AG09319 (cell line): ENCODE measurements at places on chromosomes 2 and 18.

DNA sequence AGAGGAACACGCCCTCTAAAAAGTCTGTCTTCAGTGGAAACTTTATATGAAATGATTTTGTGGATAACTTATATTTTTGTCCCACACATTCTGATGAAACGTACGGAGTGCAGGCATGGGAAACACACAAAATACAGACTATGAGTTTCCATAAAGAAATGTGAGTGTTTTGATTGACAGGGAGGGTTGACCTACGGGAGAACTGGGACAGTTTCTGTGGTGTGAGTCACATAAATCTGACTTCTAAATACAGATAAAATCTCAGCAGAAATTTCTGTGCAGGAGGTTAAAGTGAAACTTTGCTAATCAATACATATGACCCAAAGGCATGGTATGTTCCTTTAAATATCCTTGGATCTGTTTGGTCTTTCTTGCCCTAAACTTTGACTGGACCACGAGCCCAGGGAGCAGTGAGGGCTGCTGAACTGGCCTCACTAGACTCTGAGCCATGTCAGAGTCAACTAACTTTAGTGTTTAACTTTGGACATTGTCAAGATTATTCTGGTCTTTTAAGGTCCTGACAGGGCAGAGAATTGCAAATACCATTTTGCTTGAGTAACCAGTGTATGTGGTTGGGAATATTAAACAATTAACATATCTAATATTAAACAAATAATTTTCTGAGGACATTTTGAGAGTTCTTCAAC lies 206.9 kb upstream of the LYPD1 start:
- no peak for DNase-seq

GRCh38 chr18:42113529-42114191 lies 158.6 kb downstream of the PIK3C3 start:
- peak; percentile 11 for DNase-seq

- DNase-seq: no peak
These were observed 83.1 kb downstream of the NDUFA10 start for GRCh38 chr2:239942090-239942489.

DNA sequence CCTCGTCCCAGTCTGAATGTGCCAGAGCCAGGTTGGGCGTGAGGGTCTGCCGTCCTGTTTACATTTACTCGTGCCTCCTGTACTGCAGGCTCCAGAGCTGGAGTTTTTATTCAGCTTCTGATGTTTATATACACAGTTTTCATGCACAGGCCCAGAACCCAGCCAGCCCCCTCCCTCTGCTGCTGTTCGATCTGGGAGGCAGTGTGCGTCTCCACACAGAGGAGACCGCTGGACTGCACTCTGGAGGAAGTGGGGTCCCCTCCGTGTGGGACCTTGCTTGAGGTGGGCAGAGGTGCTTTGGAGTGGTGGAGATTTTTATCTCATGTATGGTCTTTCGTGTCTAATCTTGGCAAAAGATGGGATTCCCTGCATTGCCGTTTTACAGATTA lies 90.6 kb downstream of the GLI2 start:
- DNase-seq: no peak

GRCh38 chr2:16162491-16163040 lies 222.2 kb downstream of the MYCN start:
- DNase-seq: no peak

GRCh38 chr2:182913064-182913463 lies 46.6 kb upstream of the FRZB start:
- no peak for DNase-seq

GRCh38 chr2:207144173-207144785 lies 21.5 kb downstream of the KLF7 start:
- DNase-seq: no peak

GRCh38 chr2:56474412-56475158 lies 290.8 kb downstream of the CCDC85A start:
- no peak for DNase-seq

DNA sequence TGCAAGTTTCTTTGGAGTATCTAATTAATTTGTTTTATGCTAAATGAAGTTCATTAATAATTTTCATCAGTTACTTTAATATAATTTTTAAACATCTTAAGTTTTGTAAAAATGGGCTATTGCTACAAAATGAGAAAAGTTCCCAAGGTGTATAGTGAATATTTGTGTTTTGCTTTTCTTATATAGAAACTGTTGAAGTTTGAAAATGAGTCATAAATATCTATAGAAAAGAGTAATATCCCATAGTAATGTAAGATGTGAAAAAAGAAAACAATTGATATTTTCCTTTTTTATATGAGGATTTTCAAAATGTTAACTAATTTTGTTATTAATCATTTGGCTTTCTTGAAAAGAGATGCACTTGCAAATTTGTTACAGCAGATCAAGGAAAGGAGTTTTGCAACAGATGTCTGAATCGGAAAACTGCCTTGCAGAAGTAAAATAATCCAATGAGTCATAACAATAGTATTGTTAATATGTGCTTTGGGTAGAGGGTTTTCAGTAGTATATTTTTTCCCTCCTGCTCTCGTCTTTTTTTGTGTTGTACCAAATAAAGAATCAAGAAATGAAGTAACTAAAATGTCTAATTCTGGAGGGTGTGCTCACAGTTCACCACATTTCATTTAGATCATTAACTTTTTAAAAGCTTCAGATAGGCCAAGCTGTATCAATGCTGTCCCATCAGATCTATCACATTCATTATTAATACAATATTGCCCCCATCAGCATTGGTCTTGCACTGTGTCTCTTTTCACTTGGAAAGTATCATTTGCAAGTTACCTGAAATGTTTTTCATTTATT lies 15.5 kb downstream of the DUSP19 start:
- DNase-seq: no peak

DNA sequence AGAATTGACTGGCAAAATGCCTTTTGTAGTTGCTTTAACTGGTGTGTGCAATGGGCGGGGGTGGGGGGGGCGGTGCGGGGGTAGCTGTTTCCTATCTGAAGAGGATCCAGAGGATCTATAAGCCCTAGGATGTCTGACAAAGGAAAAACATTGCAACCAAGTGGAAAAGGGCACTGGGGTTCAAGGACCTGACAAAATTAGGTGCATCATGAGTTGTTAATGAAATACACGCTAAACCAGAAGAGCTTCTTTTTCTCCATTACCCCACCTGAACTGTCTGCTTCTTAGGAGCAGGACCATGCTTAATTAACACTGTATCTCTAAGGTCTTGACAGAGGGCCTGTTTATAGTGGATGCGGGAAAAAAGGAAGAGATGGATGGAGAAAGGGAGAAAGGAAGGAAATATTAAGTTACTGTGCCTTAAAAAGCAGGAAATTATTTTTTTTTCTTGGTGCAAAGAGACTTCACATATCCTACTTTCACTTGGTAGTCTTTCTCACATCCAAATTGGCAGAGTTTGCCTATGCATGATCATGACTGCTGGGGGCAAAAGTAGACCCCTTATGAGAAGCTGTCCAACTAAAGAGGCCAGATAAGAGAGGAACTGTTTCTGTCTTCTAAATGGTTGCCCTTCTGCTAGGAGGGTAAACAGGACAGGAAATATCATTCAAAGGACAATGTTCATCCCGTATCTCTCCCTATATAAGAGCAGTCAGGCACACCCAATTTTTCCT lies 4.6 kb downstream of the RND3 start:
- DNase-seq: no peak

GRCh38 chr2:188811522-188811921 lies 162.7 kb upstream of the COL3A1 start:
- DNase-seq: no peak

DNA sequence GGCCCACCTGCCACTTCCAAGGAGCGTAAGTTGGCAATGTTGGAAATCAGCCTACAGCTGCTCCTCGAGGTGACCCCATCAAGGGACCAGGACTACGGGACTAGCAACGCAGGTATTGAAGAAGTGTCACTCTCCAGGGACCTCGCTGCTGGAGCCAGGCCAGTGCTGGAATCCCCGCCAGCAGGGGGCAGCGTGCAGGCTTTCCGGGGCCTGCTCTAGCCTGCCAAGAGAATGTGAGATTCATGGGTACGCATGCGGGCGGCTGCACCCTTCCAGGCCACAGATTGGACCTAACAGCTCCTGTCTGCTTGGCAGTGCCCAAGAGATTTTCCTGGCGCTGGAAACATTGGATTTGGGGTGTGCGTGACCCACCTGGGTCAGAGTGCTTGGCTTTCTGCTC lies 182.8 kb upstream of the RAB12 start:
- no peak for DNase-seq
